ENCODE measurements at places on chromosomes 2 and 18.
A peak's percentile ranks its signal among the peaks of the same experiment; 100 is the strongest.

- DNase-seq: no peak
Measured at GRCh38 chr2:65420712-65421431, 11.5 kb downstream of the SPRED2 start.

DNA sequence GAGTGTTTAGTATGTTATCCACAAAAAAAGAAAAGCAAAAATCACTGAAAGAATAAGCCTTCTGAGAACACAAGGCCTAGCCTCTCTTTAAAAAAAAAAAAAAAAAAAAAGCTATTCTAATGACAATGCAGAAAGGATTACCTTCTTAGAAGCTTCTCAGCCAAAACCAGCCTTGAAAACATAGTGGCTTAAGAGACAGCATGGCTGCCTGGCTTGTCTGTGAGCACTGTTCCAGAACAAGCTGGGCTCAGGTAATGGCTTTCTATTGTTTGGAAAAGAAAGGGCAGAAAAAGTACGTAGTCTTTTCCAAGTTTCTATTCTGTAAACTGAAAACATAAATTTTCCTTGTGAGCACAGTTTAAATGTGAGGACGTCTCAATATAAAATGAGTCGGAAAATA, 119.5 kb downstream of the MAP3K20 start:
- no peak for DNase-seq

GRCh38 chr2:73283545-73284295, 558 bp downstream of the FBXO41 start:
- DNase-seq: peak; percentile 57

- no peak for DNase-seq
Measured at GRCh38 chr18:28267878-28268625, 91.1 kb upstream of the CDH2 start.

- DNase-seq: no peak
Measured at GRCh38 chr2:69344305-69344704, 42.7 kb downstream of the GFPT1 start.

DNA sequence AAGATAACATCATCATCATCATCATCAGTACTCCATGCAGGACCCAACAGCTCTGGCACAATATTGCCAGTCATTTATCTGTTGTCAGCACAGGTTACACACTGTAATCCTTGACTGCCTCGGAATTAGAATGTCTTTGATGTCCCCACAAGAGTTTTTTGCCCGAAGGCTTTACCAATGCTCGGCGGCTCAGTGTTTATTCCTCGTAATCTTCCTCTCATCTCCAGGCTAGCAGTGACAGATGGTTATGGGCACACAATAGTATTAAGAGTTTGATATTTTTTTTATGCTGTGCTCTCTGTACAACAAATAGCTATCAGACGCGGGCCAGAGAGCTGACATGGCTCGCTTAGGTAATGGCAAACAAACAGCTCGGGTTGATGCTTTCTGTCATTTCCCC, 515.2 kb downstream of the ZEB2 start:
- no peak for DNase-seq

GRCh38 chr2:101150306-101151145, 656 bp downstream of the TBC1D8 start:
- DNase-seq: peak; percentile 46

DNA sequence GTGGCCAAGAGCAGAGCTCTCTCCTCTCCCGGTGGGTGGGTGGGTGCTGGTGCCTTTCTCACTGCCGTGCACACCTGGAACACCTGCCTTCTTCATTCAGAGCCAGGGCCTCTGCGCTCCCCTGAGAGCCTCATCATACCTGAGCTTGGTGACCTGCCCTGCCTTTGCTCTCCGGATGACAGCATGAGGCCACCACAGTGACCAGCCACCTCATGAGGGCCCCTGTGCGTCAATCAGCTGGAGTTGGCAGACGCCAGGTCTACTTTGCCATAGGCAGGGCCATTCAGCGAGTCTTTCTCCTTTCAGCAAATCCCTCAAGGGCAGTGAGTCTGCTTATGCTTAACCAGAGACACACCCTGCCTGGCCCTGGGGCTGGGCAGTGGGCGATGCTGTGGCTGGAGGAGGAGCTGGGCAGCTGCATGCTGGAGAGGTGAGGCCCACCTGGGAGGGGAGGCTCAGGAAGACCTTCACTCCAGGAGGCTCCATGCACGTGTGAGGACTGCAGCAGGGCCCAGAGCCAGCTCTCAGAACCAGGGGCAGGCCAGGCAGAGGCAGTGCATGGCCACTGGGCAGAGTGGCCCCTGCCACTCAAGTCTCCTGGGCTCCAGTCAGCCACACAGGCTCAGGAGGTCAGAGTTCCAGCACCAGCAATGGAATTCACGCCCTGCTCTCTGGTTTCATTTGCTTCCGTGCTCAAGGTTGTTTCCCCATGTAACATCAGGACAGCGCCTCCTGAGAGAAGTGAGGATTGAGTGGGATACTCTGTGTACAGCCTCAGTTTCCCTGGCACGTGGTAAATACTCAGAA, 417.5 kb upstream of the MYT1L start:
- DNase-seq: no peak

- no peak for DNase-seq
Measured at GRCh38 chr2:2328848-2329247, 2.2 kb downstream of the MYT1L start.

DNA sequence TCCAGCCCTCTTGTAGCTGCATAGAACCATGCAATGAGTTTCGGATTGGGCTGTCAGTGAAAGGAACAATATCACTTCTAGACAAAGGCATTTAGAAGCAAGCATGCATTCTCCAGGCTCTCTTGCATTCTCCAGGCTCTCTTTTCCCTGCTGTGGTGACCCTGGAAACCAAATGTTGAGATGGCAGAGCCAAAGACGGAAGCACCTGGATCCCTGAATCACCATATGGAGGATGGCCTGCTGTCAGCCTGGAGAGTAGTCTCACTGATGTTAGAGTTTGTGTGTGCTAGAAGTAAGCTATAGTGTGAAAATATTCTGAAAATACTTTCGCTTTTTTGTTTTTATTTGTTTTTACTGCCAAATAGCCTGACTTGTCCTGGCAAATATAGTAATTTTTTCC, 203.9 kb downstream of the C1D start:
- DNase-seq: no peak

DNA sequence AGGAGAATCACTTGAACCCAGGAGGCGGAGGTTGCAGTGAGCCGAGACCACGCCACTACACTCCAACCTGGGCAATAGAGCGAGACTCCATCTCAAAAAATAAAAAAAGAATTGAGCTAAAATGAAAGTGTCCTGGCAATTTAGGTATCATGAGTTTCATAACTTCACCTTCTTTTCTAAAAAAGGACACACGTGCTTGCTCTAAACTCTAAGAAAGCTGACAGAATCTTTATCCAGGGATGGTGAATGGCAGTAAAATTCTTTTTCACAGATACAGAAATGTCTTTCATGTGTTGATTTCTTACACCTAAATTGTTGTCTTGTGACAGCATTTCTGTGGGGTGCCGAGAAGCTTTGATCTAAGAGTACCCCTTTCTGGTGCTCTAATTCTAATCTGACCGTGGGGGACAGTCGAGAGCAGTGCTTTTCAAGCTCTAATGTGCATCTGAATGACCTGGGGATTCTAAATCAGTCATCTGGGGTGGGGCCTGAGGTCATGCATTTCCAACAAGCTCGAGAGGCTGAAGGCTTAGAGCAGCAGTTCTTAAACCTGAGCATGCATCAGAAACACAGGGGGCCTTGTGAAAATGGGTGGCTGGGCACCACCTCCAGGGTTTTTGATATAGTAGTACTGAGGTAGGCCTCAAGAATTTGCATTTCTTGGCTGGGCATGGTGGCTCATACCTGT, 42.1 kb upstream of the REL start:
- no peak for DNase-seq

DNA sequence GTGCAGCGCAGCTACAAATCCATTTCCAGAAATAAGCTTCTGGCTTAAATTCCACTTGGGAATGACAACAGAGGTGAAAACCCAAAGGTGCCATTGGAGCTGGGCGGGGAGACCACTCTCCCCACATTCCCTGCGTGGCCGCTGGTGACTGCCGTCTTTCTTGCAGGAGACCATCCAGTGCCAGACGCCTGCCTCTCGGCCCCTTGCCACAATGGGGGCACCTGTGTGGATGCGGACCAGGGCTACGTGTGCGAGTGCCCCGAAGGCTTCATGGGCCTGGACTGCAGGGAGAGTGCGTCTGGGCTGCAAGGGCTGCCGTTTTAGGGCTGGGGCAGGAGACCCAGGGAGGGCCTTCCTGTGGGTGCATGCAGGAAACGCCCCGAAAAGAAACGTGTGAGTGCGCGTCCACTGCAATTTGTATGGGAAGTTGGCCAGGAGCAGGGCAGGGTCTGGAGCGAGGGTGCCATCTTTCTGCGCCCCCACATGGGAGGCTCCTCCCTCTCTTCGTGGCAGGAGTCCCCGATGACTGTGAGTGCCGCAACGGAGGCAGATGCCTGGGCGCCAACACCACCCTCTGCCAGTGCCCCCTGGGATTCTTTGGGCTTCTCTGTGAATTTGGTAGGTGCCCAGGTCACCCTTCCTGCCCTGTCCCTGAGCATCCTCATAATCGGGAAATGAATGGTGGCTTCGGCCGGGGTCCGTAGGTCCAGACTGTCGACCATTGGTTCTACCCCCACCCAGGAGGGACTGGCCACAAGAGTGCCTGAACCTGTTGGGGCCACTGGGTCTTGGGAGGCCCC, 49.9 kb downstream of the SNED1 start:
- DNase-seq: no peak

DNA sequence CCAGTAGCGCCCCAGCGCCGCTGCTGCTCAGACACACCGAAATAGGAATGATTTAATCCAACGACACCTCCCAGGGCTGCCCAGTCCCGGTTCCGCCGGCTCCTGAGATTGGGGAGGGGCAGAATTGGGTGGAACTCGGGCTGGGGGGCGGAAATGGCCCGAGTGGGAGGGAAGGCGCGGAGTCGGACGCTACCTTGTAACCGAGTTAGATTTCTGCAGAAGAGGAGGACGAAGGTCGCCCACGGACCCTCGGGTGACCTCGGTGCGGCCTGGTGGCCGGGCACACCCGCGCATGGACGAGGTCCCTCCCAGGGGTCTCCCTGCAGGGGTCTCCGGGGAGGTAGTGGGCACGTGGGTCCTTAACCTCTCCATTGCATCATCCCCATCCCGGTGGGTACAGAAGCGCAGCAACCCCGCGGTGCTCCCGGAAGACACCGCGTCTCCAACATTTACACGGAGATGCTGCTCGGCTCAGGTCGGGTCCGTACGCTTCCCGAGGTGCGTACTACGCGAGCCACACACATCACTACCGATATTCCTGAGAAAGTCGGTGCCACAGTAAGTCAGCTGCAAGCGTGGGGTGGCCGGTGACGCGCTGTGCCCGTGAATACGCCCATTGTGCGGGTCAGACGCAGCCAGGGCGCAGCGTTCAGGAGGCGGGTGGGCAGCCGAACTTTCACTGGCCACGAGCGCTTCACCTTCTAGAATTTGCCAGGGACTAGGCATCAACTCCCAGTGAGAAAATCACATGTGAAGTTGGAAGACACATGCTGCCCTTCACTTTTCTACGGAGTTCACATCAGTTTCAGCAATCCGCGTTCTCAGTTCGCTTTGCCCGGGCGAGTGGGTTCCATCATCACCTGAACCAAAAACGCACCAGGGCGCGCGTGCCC, 3.0 kb downstream of the ZNF516 start:
- peak; percentile 61 for DNase-seq

DNA sequence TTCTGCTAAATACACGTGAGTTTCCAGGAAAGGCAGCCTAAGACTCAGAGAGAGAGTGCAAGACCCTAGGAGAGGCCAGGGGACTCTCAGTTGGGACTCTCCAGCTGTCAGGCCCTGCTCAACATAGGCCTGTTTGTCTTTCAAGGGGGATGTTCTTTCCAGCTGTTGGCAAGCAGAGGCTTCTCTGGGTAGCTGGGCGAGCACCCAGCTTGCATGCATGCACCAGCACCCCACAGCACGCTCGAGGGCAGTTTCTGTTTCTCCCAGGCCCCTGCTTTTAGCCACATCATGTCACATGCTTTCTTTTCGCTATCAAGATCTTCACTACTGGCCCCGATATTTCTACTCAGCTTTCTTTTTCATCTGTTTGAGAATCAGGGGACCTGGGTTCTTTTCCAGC, 479.3 kb upstream of the HS6ST1 start:
- no peak for DNase-seq

DNA sequence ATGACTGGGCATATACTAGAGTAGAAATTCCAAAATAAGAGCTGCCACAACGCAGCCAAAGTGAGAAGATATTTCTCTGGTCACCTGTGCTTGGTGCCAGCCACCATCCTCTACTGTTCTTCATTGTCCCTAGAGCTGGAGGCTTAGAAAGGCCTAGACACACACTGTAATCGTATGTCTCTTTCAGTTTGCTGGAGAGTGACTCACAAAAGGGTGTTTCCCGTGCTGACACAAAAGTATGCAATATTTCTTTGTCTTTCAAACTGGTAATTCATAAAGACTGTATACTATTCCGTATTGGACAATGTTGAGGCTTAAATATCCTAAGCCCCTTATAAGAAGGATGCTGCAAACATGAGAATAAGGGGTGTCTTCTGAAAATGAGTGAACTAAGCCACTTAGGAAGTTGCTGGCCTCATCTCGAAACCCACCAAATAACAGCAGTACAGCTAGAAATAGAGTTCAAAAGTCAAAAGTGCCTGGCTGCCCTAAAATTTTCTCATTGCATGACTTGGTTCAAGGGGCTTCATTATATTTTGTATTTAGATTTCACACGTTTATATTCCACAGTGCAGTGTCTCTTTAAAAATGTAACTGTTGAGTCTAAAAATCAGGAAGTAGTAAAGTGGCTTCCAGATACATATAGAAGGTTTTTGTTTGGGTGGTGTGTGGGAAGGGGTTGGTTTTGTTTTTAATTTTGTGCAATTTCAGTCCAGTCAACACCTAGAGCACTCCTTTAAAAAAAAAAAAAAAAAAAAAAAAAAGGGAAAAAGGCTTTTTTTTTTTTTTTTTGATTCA, 601.1 kb downstream of the ARHGAP15 start:
- DNase-seq: peak; percentile 36

- DNase-seq: no peak
Measured at GRCh38 chr2:45938649-45939511, 287.4 kb downstream of the PRKCE start.

- DNase-seq: no peak
Measured at GRCh38 chr18:6718267-6718666, 11.2 kb upstream of the ARHGAP28 start.

- DNase-seq: no peak
Measured at GRCh38 chr2:68110102-68110501, 47.3 kb upstream of the C1D start.

- no peak for DNase-seq
Measured at GRCh38 chr2:214591366-214591765, 180.5 kb downstream of the VWC2L start.

All from activated T-cell treated with anti-CD3 and anti-CD28 coated beads, Interleukin-2, amount 50 U/mL, for 48 hours (primary cell).